Stimulated activated CD8-positive, alpha-beta memory T cell treated with anti-CD3 and anti-CD28 coated beads, Interleukin-15, amount 100 ng/mL, for 4 hours (primary cell): ENCODE measurements at places on chromosomes 3 and 15.

DNA sequence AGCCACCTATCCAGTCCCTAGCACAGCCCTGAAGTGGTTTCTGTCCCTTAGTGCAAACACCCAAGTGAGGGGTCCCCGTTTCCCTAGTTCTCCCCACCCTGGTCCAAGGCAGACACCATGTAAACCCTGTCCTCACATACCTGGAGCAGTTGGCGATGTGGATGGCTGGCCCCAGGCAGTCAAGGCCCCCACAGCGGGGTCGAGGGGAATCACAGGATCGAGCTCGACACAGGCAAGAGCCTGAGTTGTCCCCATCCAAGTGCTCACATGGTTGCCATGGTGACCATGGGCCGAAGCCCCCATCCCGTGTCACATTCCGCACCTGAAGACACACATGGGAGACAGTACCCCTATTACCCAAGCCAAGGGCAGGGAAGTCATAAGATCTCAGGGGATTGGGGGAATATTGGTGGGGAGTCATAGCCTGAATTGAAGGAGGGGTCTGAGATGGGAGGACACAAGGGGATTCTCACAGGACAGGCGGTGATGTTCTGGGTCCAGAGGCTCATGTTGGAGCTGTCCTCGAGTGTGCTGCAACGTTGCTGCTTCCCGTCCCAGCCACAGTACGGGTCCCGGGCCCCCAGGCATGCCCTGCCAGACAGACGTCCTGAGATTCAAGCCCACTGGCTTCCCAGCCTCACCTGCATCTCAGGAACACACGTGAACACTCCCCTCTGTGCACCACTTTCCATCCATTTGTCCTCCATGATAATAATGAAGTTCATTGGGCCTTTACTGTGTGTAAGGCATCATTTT lies 112.1 kb downstream of the SEMA5B start:
- no peak for DNase-seq

GRCh38 chr3:26418553-26418952 lies 204.0 kb upstream of the LRRC3B start:
- no peak for DNase-seq

DNA sequence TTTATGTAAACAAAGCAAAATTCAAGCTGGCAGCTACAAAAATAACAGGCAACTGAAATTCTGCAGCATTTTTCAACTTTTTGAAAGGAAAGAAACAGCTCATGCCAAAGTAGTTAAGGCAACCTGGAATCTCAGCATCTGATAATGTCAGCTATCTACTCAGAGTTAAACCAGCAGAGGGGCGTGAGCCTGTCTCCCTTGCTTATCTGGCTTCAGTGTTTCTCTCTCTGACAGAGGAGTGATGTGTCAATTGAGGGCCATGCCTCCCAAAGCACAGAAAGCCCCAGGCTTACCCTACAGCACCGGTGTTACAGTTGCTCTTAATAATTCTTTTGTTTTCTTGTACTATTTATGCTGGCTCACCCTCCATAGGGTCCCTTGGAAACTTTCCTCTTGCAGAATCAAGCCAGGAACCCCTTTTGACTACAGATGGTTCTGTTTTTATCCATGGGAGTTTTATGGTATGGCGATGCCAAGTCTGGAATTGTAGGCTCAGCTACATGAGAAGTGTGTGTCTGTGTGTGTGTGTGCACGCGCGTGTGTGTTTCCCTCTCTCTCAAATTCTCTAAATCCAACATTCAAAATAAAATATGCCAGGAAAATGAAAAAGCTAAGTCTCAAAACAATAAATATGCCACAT lies 7.3 kb downstream of the TMEM212 start:
- DNase-seq = no peak

- DNase-seq = no peak
Observed at GRCh38 chr15:71325481-71325880, 210.2 kb downstream of the THSD4 start.

GRCh38 chr3:108428586-108428985 lies 81.8 kb downstream of the MYH15 start:
- no peak for DNase-seq

GRCh38 chr3:52036829-52037228 lies 19.5 kb downstream of the DUSP7 start:
- DNase-seq = no peak

- DNase-seq = no peak
Observed at GRCh38 chr3:183817639-183818038, 7.7 kb downstream of the MAP6D1 start.

GRCh38 chr3:149706905-149707304 lies 45.4 kb downstream of the COMMD2 start:
- no peak for DNase-seq

DNA sequence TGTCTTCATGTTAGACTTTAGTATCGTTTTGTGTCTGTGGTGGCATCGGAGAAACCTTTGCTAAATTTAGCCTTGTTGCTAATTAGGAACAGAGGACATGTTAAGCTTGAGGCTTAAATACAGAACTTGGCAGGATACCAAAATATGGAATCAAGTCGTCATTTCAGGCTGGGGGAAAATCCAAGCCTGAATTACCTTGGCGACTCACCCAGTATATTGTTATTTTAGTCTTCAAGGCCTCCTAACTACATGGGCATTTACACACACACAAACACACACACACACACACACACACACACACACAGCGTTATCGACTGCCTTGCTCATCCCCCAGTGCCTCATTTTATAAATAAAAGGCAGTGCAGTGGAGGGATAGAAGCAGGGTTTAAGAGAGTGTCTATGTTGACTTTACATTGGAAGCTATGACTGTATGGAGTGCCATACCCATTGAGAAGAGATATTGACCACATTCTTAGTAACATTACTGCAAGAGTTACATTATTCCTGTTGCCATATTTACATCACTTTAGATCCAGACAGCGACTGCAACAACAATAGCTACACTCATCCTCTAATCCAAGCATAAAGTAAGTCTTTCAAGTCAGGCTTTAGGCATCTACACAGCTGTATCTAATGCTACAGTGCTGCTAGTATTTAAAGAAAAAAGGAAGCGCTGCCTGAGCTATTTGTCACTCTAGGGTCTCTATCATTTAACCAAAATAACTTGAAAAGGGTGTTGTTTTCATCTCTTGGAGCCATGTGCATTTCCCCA lies 210.8 kb upstream of the SEMA6D start:
- no peak for DNase-seq

- DNase-seq = no peak
Observed at GRCh38 chr15:70062321-70062956, 35.3 kb downstream of the TLE3 start.

DNA sequence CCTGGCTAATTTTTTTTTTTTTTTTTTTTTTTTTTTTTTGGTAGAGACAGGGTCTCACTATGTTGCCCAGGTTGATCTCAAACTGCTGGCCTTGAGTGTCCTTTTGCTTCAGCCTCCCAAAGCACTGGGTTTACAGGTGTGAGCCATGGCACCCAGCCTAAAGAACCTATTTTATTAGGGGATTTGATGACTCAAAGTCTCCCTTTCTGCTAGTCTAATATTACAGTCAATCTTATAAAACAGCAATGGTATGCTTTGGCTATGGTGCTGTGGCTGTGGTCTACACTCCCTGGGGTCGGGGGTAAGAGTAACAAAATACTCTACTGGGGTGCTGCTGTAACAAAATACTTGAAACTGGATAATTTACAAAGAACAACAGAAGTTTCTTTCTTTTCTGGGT lies 44.8 kb downstream of the ZNF589 start:
- DNase-seq = no peak

DNA sequence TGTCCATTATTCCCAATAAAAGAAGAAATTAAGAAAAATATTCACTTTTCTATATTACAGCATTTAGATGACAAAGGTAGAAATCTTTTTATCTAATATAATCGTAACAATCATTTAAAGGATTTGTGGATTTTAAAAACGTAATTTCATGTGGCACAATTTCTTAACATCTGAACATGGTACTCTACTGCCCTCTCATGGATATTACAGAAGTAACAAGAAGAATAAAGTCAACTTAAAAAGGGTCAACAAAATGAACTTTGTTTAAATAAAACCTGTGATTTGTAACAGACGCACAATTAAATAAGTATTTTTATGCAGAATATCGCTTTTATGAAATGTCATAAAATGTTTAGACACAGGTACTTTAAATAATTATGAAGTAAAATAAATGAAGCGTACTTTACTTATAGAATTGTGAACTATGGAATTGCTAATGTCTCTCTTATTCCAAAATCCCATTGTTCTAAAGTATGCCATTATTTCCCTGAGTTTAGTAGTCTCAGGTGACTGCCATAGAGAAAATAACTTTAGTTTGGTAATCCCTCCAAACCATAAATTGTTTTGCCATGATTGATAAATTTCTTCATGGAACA lies 366.8 kb upstream of the ZNF385D start:
- DNase-seq = no peak

GRCh38 chr3:150613709-150614480 lies 10.8 kb downstream of the SELENOT start:
- no peak for DNase-seq

- no peak for DNase-seq
Observed at GRCh38 chr3:186283651-186284348, 78.2 kb downstream of the DGKG start.

- DNase-seq = no peak
Observed at GRCh38 chr3:112646623-112647022, 5.7 kb upstream of the CCDC80 start.

DNA sequence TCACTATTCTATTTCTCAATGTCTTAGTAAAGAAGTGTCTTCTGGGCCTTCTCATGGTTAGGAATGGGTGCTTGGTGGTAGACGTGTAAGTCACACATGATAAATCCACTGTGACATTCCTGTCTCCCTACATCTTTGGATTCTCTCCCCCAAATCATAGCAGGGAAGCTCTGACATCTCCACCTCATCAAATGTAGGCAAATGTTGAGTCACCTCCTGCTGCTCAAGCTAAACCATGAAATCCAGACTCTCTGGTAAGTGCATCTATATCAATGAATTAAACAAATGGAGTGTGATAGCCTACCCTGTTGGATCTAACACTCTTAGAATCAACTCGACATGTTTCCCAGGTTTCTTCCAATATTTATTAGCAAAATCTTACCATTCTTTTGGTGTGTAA lies 42.8 kb upstream of the RPL35A start:
- no peak for DNase-seq

DNA sequence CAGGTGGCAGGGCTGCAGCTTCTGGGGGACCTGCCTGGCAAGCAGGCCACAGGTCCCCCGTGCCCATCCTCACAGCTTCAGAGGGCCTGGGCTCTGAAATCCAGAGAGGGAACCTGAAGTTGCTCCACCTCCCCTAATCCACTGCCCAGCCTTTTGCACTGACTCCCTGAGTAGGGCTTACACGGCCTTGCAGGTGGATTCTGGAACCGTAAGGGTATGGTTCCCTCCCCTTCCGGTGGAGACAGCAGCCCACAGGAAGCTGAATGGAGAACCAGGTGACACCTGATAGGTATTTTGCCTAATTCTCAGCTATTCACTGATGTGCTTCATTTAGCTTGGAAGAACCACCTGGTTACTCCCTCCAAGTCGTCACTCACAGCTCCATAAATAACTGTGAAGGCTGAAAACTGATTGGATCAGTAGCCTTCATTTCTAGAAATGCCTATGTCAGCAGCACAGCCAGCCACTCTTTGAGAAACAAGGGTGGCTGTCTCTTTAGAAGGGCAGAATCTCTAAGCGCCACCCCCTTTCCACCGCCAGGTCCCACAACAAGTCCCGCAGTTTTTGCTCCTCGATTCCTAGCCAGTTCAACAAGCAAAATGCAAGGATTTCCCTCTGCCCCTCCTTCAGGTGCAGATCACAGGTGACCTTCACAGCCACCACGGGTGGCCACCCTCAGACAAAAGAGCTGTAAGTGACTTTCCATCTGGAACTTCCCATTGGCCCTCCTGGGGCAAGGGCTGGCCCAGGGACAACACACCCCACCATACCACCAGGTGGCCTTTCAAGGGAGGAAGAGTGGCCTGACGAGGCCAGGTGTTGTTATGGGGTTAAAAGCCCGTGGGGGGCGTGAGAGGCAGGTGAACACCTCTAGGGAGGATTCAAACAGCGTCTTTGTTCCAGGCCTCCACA lies 112.9 kb downstream of the SEC22A start:
- no peak for DNase-seq

DNA sequence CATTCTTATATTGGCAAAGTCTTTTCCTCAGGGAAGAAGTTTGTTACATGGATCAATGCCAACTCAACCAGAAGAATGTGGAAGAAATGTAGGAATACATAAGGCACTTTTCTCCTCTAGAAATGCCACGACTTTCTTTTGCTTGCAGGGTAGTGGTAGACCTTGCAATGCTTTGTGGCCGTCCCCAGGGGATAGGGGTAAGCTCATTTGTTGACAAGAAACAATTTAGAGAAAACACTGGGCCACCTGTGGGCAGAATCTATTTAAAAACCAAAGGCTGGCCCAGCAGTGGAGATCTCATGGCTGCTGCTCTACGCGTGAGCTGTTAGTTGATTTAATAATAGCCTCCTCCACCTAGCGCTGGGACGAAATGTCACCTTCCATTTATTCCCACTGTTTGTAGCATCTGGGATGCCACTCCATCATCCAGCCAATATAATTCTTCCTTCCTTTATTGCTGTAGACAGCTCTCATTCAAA lies 64.6 kb upstream of the PFN2 start:
- no peak for DNase-seq

GRCh38 chr3:138062626-138063025 lies 52.7 kb downstream of the CLDN18 start:
- DNase-seq = no peak

DNA sequence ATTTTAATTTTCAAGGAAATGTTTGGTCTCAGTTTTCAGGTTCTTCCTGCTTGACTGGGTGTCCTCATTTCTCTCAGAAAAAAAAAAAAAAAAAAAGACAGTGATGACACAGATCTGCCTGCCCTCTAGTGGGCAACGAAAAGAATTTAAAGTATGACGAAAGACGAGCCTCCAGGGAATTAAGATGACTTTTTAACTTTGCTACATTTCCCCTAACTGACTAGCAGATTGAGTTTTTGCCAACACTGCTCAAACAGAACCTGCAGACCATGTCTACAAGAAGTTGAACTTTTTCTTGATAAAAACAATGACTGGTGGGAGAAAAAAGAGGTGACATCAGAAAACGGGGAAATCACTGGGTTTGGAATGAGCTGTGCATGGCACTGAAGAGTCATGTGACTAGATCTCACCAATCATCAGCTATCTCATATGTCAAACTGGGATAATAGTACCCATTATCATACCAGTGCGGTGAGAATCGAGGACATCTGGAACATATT lies 40.8 kb downstream of the EOMES start:
- no peak for DNase-seq

- DNase-seq = no peak
Observed at GRCh38 chr15:76994001-76994400, 925 bp upstream of the PSTPIP1 start.

GRCh38 chr3:24687671-24688070 lies 193.0 kb upstream of the THRB start:
- no peak for DNase-seq
